ENCODE measurements at places on chromosomes 1 and 21.

DNA sequence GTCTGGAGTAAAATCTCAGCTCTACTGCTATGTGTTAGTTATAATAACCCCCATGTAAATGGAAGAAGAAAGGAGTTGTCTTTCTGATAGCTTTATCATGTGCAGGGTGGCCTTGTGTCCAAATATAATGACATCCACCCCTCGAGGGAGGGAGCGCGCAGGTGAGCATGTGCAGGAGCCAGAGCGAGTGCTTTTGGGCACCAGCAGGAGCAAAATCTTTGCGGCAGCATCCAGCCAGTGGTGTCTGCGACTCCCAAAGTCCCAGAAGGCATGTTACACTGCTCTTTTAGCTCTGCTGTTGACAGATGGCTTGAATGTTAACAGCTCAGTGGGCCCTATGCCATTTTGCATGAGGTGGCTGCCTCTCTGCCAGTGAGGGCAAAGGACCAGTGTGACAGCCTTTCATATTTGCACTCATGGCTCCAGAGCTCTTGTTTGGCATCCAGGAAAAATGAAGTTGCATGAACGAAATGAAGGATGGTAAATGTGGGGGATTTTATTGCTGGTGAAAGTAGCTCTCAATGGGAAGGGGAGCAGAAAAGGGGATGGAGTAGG, 146.7 kb downstream of the HMCN1 start:
- no peak for DNase-seq

DNA sequence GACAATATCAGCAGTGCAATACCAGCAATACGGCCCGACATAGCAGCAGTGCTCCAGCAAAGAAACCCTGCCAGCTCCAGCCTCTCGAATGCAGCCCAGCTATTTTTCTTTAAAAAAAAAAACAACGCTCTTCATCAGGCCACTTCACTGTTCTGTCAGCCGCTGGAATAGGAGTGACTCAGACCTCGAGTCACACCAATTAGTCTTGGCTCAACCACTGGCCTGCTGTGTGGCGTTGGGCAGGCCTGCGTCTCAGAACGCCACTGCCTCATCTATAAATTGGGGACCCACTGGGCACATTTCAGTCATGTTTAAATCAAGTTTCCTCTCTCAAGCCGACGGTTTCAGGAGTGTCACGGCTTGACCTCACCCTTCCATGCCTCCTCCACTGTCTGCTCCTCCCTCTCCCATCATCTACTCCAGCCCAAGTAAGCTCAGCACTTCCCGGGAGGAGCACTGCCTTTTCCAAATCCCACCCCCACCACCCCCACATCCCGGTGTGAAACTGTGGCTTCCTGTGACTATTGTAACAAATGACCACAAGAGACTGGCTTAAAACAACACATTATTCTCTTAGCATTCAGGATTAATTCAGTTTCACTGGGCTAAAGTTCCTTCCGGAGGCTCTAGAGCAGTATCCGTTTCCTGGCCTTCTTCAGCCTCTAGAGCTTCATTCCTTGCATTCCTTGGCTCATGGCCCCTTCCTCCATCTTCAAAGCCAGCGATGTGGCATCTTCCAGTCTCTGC, 71.9 kb upstream of the EFHD2 start:
- no peak for DNase-seq

DNA sequence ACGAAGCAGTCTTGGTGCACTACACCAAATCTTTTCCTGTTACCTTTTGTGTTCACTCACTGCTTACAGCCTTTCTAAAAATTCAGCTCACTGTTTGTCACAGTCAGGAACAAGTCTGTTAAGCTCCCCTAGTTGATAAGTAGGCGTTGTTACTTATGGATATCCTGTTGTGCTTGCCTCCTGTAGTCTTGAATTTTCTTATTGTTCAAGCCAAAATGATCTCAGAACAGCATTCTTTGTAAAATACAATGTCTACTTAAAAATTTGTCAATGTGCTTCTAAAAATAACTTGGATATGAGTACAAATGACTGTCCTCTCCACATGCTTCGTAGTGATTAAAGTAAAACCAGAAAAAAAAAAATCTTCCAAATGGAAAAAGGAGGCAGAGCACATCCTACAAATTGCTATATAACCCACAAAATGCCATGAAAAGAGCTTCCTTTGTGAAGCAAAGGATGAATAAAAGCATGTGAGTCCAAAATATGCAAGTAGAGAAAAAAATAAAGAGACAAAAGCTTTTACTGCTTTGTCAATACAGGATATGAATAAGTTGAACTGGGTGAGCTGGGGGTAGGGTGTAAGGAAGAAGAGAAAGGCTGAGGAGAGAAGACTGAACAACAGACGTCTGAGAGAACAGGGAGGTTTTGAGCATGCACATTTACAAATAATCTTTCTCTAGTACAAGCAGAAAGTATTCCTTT, 228.9 kb upstream of the ADGRL4 start:
- no peak for DNase-seq

- no peak for DNase-seq
Measured at GRCh38 chr21:43815107-43815613, 25.8 kb downstream of the RRP1 start.

- DNase-seq: no peak
Measured at GRCh38 chr21:21003701-21004100, 5.5 kb downstream of the NCAM2 start.

DNA sequence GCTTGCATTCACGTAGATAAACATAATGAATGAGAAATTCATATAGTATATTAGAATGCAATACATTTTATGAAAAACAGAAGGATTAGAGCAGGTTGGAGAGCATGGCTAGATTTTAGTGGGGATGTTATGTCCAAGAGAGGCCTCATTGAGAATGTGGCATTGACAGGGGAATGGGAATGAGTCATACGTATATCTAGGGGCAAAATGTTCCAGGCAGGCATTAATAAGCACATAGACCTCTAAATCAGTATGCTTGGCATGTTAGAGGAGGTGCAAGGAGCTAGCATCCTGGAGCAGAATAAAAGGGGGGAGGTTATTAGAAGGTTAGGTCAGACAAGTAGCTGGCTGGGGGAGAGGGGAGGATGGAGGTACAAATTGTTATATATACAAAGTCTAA, 93.0 kb downstream of the USH2A start:
- DNase-seq: no peak

GRCh38 chr1:219806642-219807041, 121.7 kb downstream of the SLC30A10 start:
- DNase-seq: no peak

- DNase-seq: no peak
Measured at GRCh38 chr1:89850844-89851415, 30.1 kb downstream of the LRRC8D start.

GRCh38 chr21:45050345-45050796, 24.0 kb upstream of the ADARB1 start:
- no peak for DNase-seq

DNA sequence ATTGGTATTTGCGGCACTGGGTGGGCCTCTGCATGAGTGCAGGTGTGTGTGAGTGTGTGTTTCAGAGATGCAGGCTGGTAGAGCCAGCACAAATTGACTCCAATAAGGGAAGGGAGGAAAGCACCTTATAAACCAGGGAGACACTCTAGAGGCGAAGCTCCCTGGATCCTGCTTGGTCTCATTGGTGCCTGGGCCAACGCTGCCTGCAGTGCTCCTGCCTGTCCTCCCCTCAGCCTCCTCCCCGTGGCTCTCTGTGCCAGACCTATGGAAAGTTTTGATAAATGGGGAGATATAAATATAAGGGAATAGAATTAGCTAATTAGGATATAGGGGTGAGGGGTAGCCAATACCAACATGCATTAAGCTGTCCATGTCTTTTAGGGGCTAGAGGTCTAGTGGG, 2.6 kb downstream of the BSND start:
- no peak for DNase-seq
